ENCODE measurements at places on chromosomes 11 and 22. TPM values are rescaled to one million over a fixed set of nuclear protein-coding genes. Genes with fewer than 3 reads are reported as not detected.

POLDIP3 gene
- total RNA-seq, result 46.4 TPM

NCAM1 gene
- 18.6 TPM for total RNA-seq

SPINDOC gene
- total RNA-seq, result 5.6 TPM

NCR3LG1 gene
- total RNA-seq, result 11.7 TPM

GRCh38 chr22:25892678-25893077 is 150.7 kb downstream of the MYO18B start:
- DNase-seq, result no peak
- H3K36me3 ChIP-seq, result no peaks in the 10 kb centered on the region
- no peaks in the 10 kb centered on the region for H3K4me1 ChIP-seq
- no peak overlapping the region for H3K27ac ChIP-seq
- peaks cover 6% of the 10 kb centered on the region for H3K27me3 ChIP-seq
- H3K4me3 ChIP-seq, result no peak overlapping the region

ARHGAP8 gene
- total RNA-seq, result 31.1 TPM

ZNF215 gene
- 1.1 TPM for total RNA-seq

DNA sequence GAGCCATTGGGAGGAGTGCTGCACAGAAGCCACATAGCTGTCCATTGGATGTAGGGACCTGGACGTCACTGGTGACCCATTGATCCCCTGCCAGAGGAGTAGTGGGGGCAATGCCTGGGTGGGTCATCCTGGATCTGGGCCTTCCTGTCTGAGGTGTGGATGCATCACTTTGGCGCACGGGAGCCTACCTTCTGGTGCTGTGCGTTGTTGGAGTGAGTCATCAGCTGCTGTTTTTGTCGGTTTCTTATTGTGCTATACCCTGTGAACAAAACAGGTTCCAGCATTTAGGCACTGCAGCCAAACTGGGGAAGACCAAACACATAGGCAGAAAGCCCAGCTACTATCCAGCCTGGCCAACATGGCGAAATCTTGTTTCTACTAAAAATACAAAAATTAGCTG is 3.2 kb downstream of the TAF6L start:
- H3K27ac ChIP-seq, result no peak overlapping the region
- peaks cover 17% of the 10 kb centered on the region for H3K4me1 ChIP-seq
- peaks cover 12% of the 10 kb centered on the region for H3K36me3 ChIP-seq
- H3K27me3 ChIP-seq, result no peaks in the 10 kb centered on the region

GRCh38 chr11:59872076-59872475 is 5.8 kb upstream of the TCN1 start:
- no peak overlapping the region for H3K4me3 ChIP-seq
- H3K27me3 ChIP-seq, result no peaks in the 10 kb centered on the region
- no peaks in the 10 kb centered on the region for H3K4me1 ChIP-seq
- no peak overlapping the region for H3K27ac ChIP-seq

GRCh38 chr11:7572001-7572712 is 58.4 kb downstream of the PPFIBP2 start:
- peak overlapping the region; percentile 87 for H3K27ac ChIP-seq
- DNase-seq, result no peak
- no peak overlapping the region for H3K4me3 ChIP-seq
- no peaks in the 10 kb centered on the region for H3K27me3 ChIP-seq

DNA sequence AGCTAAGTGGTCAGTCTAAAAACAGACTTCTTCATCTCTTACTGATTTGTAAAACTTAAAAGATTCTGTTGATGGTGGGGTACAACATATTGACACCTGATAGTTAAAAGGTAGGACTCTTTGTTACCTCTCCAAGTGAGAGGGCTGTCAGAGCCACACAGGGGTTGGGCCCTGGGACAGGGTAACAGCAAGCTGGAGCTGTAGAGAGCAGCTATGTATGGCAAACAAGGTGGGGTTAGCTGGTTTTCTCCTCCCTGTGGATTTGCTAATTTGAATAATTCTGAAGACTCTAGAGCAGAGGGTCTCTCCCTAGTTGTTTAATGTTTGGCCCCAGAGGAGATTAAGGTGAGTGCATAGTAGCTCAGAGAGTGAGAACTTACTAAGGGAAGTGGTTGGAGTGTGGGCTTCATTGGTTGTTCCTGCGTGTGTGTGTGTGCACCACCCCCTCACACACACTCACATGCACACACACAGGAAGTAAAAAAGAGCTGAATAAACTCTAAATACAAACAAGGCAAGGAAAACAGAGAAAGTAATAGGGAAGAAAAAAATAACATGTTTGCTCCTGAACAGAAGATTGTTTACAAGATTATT is 9.2 kb upstream of the GAS2 start:
- no peaks in the 10 kb centered on the region for H3K27me3 ChIP-seq
- no peak for DNase-seq
- H3K36me3 ChIP-seq, result no peaks in the 10 kb centered on the region
- H3K4me3 ChIP-seq, result no peak overlapping the region
- H3K4me1 ChIP-seq, result no peaks in the 10 kb centered on the region

- H3K4me3 ChIP-seq, result no peak overlapping the region
- no peak for DNase-seq
- no peaks in the 10 kb centered on the region for H3K36me3 ChIP-seq
- no peaks in the 10 kb centered on the region for H3K4me1 ChIP-seq
- no peak overlapping the region for H3K27ac ChIP-seq
Measured at GRCh38 chr22:35604621-35605368, 12.3 kb downstream of the MB start.

CSNK2A3 gene
- total RNA-seq, result not detected

SMIM35 gene
- total RNA-seq, result not detected

GRCh38 chr11:5293028-5293427 is 8.7 kb downstream of the OR51B4 start:
- no peaks in the 10 kb centered on the region for H3K27me3 ChIP-seq
- DNase-seq, result no peak
- no peak overlapping the region for H3K4me3 ChIP-seq
- no peak overlapping the region for H3K27ac ChIP-seq

TRIM49D1 gene
- total RNA-seq, result not detected

GRCh38 chr11:89441606-89442005 is 49.6 kb downstream of the NOX4 start:
- no peaks in the 10 kb centered on the region for H3K27me3 ChIP-seq
- DNase-seq, result no peak
- no peak overlapping the region for H3K27ac ChIP-seq
- no peak overlapping the region for H3K4me3 ChIP-seq
- no peaks in the 10 kb centered on the region for H3K4me1 ChIP-seq

ANGPTL5 gene
- total RNA-seq, result not detected

GRCh38 chr11:115324581-115325432 is 179.4 kb downstream of the CADM1 start:
- H3K36me3 ChIP-seq, result no peaks in the 10 kb centered on the region
- DNase-seq, result peak; percentile 18
- H3K4me3 ChIP-seq, result peak overlapping the region; percentile 14
- no peaks in the 10 kb centered on the region for H3K4me1 ChIP-seq
- H3K27ac ChIP-seq, result no peak overlapping the region

DNA sequence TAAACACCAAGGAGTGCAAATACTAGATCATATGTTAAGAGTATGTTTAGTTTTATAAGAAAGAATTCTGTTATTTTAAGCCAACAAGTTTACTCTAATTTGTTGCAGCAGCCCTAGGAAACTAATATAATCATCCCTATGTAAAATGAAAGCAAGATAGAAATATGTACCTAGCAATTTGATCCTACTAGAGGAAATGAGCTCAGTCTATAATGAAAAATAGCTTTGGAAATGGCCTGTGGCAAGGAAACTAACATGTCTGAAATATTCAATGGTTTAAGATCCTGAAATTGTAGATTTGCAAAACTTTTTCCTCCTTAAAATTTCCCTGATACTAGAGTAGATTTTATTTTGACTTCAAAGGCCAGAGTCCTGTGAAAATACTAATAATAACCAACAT is 112.7 kb upstream of the SLC5A12 start:
- H3K27ac ChIP-seq, result no peak overlapping the region
- no peaks in the 10 kb centered on the region for H3K27me3 ChIP-seq
- no peak overlapping the region for H3K4me3 ChIP-seq

DNA sequence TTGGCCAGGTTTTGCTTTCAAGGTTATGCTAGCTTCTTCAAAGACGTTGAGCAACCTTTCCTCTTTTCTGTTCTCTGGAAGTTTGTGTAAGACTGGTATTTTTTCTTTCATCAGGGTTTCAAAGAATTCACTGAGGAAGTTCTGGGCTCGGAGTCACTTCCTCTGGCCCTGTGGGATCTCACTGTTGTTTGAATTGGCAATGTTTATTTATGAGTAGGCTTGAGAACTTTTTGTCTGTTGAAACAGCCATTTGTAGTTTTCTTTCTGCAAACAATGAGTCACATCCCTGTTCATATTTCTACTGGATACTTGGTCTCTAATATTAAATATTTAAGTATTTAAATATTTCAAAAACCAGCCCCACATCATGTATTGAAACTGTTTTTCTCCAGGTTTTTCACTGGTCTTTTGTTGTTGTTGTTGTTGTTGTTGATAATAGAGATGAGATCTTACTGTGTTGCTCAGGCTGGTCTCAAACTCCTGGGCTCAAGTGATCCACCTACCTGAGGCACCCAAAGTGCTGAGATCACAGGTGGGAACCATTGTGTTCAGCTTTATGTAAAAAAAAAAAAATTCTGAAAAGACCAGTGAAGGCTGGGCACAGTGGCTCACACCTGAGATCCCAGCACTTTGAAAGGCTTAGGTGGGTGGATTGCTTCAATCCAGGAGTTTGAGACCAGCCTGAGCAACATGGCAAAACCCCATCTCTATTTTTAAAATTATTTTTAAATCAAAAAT is 26.9 kb downstream of the SUSD2 start:
- H3K36me3 ChIP-seq, result no peaks in the 10 kb centered on the region
- peak overlapping the region; percentile 60 for H3K27ac ChIP-seq
- no peak for DNase-seq
- H3K4me1 ChIP-seq, result peaks cover 19% of the 10 kb centered on the region

DNA sequence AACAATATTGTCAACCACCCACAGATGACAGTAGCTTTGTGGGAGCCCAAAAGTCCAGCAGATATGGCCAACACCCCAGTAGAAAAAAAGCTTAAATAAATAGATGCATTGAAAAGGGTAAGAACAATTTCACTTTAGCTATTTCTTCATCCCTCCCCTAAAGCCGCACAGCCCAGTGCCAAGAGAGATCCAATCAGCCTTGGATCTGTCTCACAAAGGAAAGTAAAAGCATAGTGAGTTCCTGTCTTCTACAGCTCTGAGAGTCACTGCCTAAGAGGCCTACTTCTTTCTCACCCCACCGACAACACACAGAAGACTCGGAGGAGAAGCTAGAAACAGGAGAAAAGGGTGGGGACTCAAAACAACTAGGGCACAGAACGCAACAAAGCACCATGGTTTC is 196.4 kb downstream of the SBF2 start:
- H3K27me3 ChIP-seq, result no peaks in the 10 kb centered on the region
- H3K4me3 ChIP-seq, result no peak overlapping the region
- no peaks in the 10 kb centered on the region for H3K4me1 ChIP-seq
- H3K36me3 ChIP-seq, result no peaks in the 10 kb centered on the region
- no peak for DNase-seq
- H3K27ac ChIP-seq, result no peak overlapping the region

DNA sequence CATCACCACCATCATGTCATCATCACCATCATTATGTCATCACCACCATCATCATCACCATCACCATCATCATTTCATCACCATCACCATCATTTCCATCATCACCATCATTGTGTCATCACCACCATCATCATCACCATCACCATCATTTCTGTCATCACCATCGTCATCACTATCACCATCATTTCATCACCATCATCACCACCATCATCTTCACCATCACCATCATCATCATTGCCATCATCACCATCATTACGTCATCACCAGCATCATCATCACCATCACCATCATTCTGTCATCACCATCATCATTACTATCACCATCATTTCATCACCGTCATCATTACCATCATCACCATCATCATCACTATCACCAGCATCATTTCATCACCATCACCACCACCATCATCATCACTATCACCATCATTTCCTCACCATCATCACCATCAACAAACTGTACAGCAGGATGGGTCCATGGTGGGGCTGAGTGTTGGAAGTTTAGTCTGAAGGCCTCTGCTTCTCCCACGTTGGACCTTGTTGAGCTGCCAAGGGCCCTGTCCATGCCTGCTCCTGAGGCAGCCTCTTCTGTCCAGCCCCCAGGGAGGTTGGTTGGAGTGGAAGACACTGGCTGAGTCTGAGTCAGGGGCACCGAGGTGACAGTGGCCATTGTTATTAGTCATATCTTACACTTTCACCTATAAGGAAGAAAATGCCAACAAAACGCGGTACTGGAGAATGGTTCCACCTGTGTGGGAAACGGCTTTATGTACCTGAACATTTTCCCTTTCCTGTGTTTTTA is 247.1 kb downstream of the TBC1D22A start:
- no peaks in the 10 kb centered on the region for H3K27me3 ChIP-seq
- no peak overlapping the region for H3K27ac ChIP-seq
- H3K4me3 ChIP-seq, result no peak overlapping the region
- peaks cover 9% of the 10 kb centered on the region for H3K4me1 ChIP-seq

NUP98 gene
- 37.0 TPM for total RNA-seq

DNA sequence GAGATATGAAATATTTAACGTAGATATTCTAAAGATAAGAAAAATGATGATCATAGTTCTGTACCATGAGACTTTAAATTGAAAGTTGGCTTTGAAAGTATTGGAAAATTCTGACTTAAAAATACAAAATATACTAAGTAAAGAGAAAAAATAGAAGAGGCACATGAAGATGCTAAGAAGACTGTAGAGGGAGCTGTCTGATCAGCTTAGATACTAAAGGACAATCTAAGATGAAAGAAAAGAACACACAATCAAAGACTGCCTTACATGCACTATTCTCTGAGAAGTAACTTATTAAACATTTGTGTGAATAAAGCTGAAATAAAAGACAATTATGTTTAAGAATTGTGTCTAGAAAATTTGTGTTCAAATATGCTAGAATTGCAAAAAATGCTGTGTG is 55.1 kb downstream of the RBMXL2 start:
- no peak overlapping the region for H3K27ac ChIP-seq
- H3K36me3 ChIP-seq, result no peaks in the 10 kb centered on the region
- no peak overlapping the region for H3K4me3 ChIP-seq
- no peak for DNase-seq

SLC1A2 gene
- total RNA-seq, result not detected

- H3K4me3 ChIP-seq, result no peak overlapping the region
- H3K36me3 ChIP-seq, result no peaks in the 10 kb centered on the region
- DNase-seq, result no peak
- no peaks in the 10 kb centered on the region for H3K27me3 ChIP-seq
Measured at GRCh38 chr22:49026494-49027367, 800.9 kb downstream of the BRD1 start.

GRCh38 chr22:42179616-42180015 is 49.0 kb upstream of the CYP2D6 start:
- H3K4me1 ChIP-seq, result peaks cover 45% of the 10 kb centered on the region
- no peak for DNase-seq
- H3K27ac ChIP-seq, result peak overlapping the region; percentile 44

GRCh38 chr11:66857234-66857926 is 516 bp downstream of the LRFN4 start:
- H3K36me3 ChIP-seq, result no peaks in the 10 kb centered on the region

GRCh38 chr11:86209806-86210657 is 34.5 kb upstream of the EED start:
- no peaks in the 10 kb centered on the region for H3K4me1 ChIP-seq
- no peaks in the 10 kb centered on the region for H3K36me3 ChIP-seq
- no peaks in the 10 kb centered on the region for H3K27me3 ChIP-seq
- DNase-seq, result no peak
- no peak overlapping the region for H3K4me3 ChIP-seq
